ENCODE measurements at places on chromosomes 16 and 17.
A peak's percentile ranks its signal among the peaks of the same experiment; 100 is the strongest.

GRCh38 chr17:49521471-49522356, 26.6 kb downstream of the NGFR start:
- no peak for DNase-seq

- no peak for DNase-seq
These were observed 45.7 kb upstream of the MRC2 start for GRCh38 chr17:62581764-62582163.

DNA sequence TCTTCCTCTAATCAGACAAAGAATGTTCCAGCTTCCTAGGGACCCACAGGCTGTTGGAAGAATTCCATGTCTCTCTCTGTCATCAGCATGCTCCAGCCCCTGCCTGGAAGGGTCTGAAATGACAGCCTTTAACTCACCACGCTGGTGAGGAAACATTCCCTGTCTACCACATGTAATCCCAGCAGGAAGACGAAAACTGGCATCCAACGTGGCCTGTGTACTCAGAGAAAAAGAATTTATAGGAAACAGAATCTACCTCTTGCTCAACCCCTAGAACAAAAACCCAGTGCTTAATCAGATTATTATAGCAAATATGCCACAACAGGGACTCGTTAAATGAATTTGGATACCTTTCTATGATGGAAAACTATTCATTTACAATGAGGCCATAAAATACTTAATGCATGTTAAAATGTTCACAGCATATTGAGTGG, 147.3 kb upstream of the FOXF1 start:
- no peak for DNase-seq

GRCh38 chr16:84281074-84281473, 13.6 kb upstream of the WFDC1 start:
- no peak for DNase-seq

- DNase-seq = no peak
These were observed 53.1 kb downstream of the DNAH17 start for GRCh38 chr17:78523934-78524655.

DNA sequence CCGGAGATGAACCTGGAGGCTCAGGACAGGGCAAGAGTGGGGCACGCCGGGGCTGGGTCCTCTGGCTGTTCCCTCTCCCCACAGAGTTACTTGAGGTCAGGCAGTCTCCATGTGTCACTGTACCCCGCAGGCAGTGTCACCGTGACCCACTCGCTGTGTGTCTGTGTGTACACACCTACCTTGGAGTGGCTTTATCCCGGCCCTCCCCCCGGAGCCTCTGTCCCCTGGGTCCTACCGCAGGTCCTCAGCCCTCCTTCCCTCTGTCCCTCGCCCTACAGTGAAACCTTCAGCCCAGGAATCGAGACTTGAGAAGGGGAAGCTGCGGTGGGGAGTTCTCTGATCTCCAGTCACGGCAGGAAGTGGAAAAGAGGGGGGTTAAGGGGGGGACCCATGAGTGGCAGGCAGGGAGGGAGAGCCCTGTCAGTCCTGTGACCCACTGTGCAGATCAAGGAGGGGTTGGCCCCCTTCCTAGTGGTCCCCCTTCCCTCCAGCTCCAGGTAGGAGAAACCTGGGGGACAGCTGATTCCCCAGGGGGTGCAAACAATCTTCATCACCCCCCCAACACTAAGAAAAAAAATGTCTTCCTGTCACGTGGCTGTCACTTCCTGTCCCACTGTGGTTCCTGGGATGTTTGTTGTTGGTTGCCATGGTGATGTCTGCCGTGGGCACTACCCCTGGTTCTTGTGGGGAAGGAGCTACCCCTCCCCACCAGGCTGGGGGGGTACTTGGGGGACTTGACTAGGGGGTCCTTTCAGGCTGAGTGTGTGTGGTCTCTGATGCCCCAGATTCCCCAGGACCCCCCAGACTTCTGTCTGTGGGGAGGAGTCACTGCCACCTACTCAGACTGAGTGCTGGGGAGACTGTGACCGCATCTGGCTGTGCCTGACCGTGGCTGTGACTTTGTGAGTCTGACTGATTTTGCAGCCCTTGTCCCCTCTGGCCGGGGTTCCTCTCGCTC, 13.7 kb downstream of the RARA start:
- DNase-seq = peak; percentile 71

GRCh38 chr17:72470121-72470705, 349.4 kb downstream of the SOX9 start:
- DNase-seq = no peak

DNA sequence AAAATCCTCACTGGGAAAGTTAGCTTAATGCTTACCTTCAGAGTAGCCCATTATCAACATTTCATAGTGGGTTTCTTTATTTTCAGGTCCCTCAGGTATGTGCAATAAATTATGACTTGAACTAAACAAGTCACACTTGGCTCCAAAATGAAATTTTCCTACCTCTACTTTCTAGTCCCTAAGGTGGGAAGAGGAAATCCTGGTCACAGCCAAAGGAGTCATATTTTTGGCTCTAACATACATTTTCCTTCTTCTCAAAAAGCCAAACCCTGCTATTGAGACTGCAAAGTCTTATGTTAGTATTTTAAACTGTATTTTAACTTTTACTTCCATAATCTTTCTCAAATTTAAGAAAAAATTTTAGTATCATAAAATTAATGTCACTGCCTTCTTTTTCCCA, 128.9 kb downstream of the BRIP1 start:
- no peak for DNase-seq

DNA sequence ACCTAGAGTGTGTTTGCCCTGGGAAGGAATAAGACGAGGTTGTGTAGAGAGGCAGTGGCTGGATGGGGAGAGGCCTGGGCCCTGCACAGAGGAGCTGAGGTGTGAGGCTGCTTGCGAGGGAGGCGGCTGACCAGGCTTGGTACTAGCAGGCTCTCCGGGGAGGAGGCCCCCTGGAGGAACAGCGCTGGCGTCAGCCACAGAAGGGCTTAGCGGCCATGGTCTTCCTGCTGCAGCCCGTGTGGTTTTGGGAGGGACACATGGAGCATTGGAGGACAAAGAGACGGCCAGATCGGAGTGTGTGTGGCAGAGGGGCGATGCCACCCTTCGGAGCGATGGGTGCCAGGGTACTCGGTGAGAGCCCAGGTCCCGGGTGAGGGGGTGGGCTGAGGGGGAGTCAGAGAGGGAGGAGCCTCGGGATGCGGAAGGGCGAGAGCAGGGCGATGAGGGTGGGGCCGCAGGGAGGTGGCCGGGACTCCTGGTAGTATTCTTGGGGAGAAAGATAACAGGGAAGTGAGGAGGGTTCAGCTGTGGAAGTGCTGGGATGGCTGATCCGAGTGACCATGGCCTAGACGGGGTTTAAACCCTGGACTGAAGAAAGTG, 8.3 kb downstream of the BANP start:
- DNase-seq = no peak

DNA sequence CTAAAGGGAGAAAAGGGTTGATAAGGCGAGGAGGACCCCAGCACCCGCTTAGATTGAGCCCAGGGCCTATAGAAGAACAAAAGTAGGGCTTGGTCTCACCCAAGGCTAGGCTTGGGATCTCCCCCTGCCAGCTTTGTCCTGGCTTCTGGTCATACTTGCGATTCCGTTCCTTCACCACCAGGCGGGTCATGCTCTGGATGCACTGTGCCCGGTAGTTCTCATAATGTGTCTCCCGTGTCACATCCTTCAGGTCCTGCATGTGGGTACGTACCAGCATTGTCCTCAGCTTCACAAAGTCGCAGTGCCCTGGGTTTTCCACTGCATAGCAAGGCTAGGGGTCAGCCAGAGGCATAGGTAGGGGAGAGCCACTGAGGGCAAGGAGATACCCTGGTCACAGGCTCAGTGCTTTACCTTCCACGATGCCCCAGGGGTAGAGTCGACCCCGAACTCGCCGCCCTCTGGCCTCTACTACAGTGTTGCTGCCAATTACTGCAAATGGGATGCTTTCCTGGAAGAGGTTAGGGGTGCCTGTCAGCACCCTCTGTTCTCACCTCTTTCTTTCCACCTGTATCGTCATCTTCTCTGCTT, 6.5 kb upstream of the MTMR4 start:
- DNase-seq = no peak

GRCh38 chr17:30450125-30451027, 26.8 kb upstream of the GOSR1 start:
- no peak for DNase-seq

GRCh38 chr16:85401917-85402766, 211.0 kb upstream of the GSE1 start:
- DNase-seq = no peak

- DNase-seq = no peak
These were observed 73.8 kb downstream of the SDR42E1 start for GRCh38 chr16:81937305-81938038.

GRCh38 chr17:33838281-33838680, 416.8 kb upstream of the CCL2 start:
- no peak for DNase-seq

- no peak for DNase-seq
These were observed 148.9 kb downstream of the HS3ST2 start for GRCh38 chr16:22962905-22963304.

GRCh38 chr17:71500761-71501555, 619.9 kb upstream of the SOX9 start:
- DNase-seq = no peak

GRCh38 chr17:82296511-82297279, 20.7 kb downstream of the CD7 start:
- DNase-seq = no peak

GRCh38 chr16:56933828-56934598, 2.1 kb downstream of the HERPUD1 start:
- no peak for DNase-seq

DNA sequence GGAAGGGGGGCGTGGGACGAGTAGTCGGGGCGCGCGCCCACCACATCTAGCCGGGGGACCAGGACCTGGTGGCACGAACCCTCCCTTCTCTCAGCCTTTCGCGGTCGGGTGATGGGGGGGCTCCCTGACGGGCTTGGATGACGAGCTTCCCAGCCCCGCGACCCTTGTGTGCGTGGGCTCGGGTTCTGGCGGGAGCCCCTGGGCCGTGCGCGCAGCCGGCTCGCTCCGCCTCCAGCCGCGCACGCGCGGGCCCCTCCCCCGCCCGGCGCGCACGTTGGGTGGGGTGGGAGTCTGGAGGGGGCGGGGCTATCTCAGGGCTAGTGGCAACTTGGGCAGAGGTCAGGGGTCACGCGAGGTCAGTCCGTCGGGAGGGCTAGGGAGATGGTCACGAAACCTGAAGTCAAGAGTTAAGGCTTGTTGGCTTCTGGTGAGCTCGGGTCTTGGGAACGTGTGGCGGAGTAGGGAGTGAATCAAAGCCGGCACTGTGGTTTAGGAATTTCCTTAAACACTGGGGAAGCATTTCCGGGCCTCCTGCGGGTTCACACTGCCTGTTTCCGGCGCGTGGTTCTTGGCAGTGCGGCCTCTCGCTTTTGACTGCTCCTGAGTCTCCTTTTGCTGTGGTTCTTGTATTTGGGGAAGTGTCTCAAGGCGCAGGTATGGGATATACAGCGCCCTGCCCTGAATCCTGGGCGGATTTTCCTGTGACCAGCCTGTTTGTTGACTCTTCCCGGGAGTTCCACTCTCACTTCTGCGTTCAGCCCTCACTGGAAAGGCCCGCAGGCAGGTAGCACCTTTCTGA, at the start of gene SRCAP:
Gene SRCAP, plus strand, starts transcription at position 356 of the 799 bp plus-strand sequence. CDS start 1,654 bp downstream, outside the sequence.
- peak; percentile 89 for DNase-seq

DNA sequence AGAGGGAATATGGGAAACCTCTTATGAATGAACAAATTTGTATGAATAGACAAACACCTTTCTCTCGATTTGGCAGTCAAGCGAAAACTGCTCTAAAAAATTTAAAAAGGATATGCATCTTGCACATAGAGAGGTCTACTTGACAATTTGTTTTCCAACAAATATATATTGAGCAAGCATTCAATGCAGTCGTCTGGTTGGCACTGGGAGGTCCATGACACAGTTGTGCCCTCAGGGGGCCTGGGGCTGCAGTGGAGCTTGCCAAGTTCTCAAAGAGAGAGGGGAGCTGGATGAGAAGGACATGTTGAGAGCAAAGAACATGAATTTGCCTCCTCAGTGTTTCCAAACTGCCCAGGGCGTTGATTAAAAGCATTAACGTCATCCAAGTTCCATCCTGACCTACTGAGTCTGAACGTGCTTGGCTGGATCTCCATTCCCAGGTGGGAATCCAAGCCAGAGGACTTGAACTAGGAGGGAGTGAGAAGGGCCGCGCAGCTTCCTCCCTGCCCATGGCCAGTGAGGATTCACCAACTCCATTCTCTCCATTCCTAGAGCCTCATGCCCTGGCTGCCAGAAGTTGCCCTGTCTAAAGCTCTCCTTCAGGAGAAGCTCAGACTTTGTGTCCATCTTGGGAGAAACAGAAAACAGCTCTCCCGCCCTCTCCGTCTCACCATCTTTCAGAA, 24.5 kb downstream of the TBX2 start:
- DNase-seq = no peak

DNA sequence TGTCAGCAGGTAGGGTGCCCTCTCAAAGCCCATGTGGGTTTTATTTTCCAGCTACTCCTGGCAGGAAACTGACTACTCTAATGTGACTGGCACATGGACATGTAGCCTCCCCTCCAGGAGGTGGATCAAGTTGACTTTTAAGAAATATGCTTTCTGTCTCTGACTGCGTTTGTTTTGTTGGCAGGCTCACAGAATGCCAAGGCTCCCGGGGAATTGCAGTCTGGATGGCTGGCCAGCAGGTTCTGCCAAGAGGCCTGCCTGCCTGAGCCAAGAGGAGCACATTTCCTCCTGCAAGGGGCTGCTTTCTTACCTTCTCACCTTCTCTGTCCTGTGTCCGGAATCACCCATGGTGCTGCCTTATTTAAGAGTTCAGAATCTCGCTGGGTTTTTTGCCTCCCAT, 217.3 kb upstream of the ERCC4 start:
- no peak for DNase-seq

DNA sequence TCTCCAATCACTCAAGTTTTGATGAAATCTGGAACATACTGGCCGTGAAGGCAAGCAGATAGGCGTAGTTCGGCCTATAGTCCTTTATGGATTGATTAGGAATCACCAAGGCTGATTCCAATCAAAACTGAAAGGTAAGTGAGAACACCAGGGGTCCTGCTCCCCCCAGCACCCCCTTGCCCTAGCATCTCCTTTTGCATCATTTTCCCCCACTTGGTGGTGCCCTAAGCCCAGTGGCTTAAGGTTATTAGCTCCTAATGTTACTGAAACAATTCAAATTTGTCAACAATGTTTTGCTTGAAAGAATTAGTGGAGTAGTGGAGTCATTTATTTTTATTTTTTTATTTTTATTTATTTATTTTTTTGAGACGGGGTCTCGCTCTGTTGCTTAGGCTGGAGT, 4.9 kb downstream of the SLFN14 start:
- no peak for DNase-seq

DNA sequence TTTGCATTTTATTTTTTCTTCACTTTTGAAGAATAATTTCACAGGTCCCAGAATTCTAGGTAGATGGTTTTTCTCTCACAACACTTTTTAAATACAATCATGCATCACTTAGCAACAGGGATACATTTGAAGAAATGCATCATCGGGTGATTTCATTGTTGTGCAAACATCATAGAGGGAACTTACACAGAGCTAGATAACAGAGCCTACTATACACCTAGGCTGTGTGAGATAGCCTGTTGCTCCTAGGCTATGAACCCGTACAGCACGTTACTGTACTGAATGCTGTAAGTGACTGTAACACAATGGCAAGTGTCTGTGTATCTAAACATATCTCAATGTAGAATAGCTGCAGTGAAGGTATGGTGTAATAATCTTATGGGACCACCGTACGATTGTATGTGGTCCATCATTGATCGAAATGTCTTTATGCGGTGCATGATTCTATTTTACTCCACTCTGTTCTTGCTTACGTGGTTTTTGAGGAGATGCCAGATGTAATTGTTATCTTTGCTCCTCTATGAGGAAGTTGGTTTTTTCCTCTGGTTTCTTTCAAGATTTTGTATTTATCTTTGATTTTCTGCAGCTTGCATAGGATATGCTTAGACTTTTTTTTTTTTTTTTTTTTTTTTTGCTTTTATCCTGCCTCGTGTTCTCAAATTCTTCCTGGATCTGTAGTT, 35.5 kb upstream of the TMEM92 start:
- DNase-seq = no peak

- DNase-seq = no peak
These were observed 11.5 kb downstream of the DYNLRB2 start for GRCh38 chr16:80552277-80552676.

Measured in activated T-cell treated with anti-CD3 and anti-CD28 coated beads for 48 hours (primary cell).